ENCODE measurements at places on chromosomes 3 and 15.

GRCh38 chr3:64079369-64080150 is 56.3 kb upstream of the PSMD6 start:
- DNase-seq: no peak

- no peak for DNase-seq
Measured at GRCh38 chr15:94411285-94411684, 179.9 kb downstream of the MCTP2 start.

GRCh38 chr3:130645261-130645660 is 101.4 kb downstream of the PIK3R4 start:
- DNase-seq: no peak

GRCh38 chr3:160986069-160986468 is 119.1 kb downstream of the B3GALNT1 start:
- DNase-seq: no peak

DNA sequence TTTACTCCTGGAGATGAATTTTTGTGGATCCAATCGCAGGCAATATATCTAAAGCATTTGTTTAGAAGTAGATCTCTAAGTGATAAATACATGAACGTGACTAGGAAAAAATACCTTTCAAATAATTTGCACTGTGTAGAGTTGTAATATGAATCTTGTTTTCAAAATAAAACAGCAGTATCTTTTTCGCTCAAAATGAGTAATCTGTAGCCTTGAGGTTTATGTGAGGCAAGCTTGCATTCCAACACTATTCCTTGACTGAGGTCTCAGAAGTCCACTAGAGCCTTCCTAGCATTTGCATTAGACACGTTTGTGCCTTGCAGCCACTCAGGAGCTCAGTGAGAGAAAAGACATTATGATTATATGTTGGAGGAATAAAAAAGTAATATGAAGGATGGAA is 138.3 kb upstream of the ROBO1 start:
- no peak for DNase-seq

DNA sequence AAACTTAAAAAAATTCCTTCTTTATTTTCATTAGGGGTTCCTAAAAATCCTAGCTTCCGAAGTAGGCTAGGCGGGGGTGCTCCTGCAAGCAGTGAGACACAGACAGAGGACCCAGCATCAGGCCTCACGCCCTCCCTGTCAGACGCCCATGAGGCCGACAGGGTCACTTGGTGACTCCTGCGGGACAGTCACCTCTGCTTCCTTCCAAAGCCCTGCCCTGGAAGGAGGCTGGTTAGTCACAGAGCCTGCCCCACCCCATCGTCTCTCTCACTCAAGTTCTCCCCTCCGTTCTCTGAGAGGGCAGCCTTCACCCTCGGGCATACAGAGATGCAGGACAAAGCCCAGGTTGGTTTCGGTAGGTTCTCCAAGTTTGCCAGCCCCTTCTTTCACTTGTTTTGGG is 38.6 kb downstream of the EHD4 start:
- no peak for DNase-seq
